ENCODE measurements at places on chromosomes 6 and 20.

GRCh38 chr20:9399322-9399721 lies 115.1 kb upstream of the LAMP5 start:
- DNase-seq = no peak

- no peak for DNase-seq
These were observed 70.1 kb upstream of the TENT5A start for GRCh38 chr6:81822568-81822967.

- no peak for DNase-seq
These were observed 266.4 kb upstream of the PRDM1 start for GRCh38 chr6:105819745-105820144.

- no peak for DNase-seq
These were observed 404.9 kb upstream of the MMS22L start for GRCh38 chr6:97687916-97688315.

DNA sequence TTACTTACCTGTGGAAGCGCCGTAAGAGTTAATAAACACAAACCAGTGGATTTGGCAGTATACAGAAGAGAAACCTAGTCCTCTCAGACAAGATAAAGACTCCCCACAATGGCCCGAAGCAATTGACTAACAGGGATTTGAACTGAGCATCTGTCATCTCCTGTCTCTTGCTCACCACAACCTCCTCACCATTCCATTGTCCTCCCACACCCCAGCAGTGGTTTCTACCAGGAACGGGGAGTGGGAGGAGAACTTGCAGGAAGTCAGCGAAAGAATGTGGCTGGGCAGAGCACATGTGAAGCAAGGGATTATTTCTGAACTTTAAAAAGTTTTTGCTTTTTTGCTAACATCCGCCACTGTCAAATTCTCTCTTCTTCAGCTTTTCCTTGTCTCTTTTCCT lies 24.6 kb upstream of the TAAR1 start:
- no peak for DNase-seq

GRCh38 chr20:8795404-8795803 lies 273.5 kb upstream of the PLCB4 start:
- DNase-seq = no peak

DNA sequence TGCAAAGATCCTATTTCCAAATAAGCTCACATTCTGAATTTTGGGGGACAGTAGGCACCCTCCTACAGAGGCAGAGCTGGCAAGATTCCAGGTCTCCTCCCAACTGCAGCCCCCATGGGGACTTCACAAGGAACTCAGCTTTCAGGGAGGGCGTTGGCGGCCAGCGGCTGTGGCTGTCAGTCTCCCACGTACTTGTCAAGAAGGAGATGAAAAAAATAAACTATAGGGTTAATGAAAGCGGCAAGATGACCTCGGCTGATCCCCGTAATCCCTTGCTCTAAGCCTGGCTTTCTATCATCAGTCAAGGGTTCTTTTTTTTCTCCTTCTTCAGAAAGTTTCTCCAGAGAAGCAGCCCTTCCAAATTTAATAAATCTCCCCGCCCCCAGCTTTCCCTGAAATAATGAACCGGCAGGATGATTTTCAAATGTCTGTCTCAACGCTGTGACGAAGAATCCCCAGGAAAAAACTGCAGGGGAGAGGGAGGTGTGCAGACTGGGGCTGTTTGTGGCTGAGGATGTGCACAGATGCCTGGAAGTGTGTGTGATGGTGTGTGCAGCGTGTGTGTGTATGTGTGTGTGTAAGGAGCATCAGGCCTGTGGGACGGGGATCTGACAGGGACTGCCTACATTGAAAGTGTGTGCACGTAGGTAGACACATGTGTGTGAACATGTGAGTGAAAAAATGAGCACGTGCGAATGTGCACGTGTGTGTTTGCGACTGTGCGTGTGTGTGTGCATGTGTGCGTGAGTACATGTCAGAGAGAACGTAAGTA lies 78.7 kb downstream of the SLC2A10 start:
- DNase-seq = no peak

- no peak for DNase-seq
These were observed 622.8 kb upstream of the EPHA7 start for GRCh38 chr6:94041945-94042709.

GRCh38 chr20:51221103-51221502 lies 198.2 kb upstream of the KCNG1 start:
- DNase-seq = no peak

DNA sequence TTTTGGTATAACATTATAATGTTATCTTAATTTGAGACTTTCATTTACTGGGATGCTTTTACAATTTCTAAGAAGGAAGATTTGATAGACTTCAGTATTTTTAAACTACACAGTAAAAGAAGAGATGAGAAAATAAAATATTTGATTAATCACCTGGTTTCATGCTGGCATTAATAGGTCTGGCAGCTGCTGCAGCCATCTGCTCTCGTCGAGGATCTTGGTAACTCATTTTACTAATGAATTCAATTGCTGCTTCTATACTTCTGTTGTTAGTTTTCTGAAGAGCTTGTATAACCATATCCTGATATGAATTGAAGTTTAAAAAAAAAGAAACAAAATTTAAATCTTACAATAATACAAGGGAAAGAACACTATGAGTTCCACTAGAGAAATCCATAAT lies 23.0 kb downstream of the LATS1 start:
- no peak for DNase-seq

- DNase-seq = no peak
These were observed 32.3 kb downstream of the GMDS start for GRCh38 chr6:2213086-2213485.

GRCh38 chr20:63877755-63878470 lies 12.8 kb downstream of the TPD52L2 start:
- DNase-seq = no peak

- DNase-seq = peak; percentile 45
These were observed 784 bp downstream of the FKBP5 start for GRCh38 chr6:35687658-35688604.

GRCh38 chr6:140360651-140361050 lies 986.2 kb upstream of the CITED2 start:
- no peak for DNase-seq

All from stimulated activated naive B cell treated with anti-CD40 and anti-IgM and Interleukin-4, amounts not matched to agents 10 μg/mL and 1 μg/mL and 100 μg/mL, for 72 hours (primary cell).